GM13977 (cell line): ENCODE measurements at places on chromosomes 6 and 20.

- no peak for DNase-seq
Measured at GRCh38 chr20:63366390-63367365, 5.5 kb upstream of the CHRNA4 start.

DNA sequence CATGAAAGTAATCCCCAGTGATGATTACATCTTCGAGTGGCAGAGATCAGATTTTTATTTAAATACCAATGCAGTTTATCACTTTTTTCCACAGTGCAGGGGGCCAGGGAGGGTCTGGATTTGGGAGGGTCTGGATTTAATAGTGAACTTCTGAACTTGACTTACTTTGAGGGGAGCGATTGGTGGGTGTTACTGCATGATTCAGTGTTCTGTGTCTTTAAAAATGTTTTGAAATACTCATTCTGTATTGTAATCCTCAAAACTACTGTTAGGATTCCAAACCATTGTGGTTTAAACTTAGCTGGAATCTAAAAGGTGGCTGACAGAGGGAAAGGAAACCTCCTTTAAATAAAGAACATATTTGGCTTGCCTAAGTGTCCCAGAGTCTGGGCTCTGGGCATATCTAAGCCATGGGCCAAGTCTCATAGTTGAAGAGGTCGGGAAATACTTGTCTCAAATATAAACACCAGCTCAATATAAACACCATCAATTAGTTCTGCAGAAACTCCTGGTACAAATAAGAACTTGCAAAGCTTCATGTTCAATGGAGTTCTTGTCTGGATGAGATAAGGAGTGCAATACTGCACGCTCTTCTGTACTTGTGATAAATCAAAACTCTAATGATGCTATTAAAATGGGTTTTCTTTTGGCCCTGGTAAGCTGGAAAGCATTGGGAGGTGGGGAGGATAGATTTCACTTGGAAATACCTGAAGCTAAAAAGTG, 14.4 kb downstream of the JARID2 start:
- DNase-seq = no peak

DNA sequence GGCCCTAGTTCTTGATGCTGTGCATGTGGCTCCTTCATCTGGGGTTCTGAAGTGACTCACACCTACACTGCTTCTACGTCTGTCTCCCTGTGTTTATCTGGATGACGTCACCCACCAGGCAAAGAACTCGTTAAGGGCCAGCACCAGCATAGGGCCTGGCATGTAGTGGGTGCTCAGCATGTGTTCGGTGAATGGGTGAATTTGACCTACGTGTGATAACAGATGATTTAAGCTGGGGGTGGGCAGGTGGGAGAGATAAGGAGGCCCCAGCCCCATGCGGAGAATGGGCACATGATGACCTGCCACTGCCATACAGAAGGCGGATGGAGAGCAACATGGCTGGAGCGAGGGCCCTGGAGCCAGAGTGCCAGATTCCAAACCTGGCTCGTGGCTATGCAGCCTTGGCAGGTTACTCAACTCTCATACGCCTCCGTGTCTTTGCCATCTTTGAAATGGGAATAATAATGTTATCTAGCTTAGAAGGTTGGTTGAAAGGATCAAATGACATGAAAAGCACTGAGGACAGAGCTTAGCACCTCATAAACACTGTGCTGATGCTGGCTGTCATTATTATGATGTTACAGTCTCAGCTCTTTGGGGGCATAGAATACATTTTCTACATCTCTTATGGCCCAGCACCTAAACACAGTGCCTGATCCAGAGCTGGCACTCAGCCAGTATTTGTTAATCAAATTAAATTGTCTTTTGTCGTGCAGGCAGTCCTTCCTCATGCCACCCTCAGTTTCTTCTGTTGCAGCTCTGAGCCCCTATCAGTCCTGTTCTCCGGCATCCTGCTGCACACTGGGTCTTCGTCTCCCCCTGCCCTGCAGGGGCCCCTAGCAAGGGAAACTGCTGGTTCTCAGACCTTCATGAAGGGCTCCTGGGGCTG, 39.6 kb downstream of the VEGFA start:
- no peak for DNase-seq

GRCh38 chr6:143647732-143648131, 30.0 kb upstream of the PHACTR2 start:
- no peak for DNase-seq

GRCh38 chr6:144232176-144232831, 52.8 kb upstream of the UTRN start:
- no peak for DNase-seq

- DNase-seq = no peak
Measured at GRCh38 chr20:61531553-61532345, 279.7 kb downstream of the CDH4 start.

DNA sequence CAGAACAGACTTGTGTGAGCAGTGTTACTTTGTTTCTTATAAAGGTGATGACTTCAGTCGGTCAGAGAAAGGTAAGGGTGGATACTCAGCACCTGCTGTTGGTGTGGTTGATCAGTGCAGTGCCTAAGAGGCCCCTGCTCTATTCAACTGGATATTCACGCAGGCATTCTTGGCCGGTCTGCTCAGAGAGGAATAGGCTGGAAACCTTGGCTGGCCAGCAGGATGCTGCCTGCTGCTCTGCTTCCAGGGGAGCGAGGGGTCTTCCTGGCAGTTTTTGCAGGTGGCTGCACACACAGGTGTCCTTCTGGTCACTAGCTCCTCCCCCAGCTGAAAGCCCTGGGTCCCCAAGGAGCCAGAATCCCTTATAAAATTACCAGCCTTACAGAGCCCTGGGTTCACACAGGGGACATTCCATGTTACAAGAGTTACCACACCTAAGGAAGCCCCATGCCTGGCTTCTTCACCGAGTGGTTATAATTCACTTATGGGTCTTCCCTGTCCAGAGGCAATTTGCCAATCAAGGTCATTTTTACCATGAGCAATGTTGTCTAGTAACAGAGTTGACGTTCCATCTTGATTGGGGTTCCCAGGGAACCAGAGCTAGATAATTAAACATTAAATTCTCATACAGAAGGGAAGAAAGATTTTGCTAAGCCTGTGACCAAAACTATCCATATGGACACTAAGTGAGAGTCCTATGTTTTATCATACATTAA, 16.4 kb downstream of the SYNJ2 start:
- DNase-seq = no peak

GRCh38 chr6:36633915-36634314, 39.8 kb downstream of the SRSF3 start:
- DNase-seq = no peak

GRCh38 chr6:157164972-157165371, 158.3 kb downstream of the TMEM242 start:
- DNase-seq = no peak

GRCh38 chr6:74346936-74347535, 651.0 kb downstream of the CD109 start:
- no peak for DNase-seq

GRCh38 chr6:26309731-26310142, 55.3 kb upstream of the BTN3A2 start:
- DNase-seq = no peak

DNA sequence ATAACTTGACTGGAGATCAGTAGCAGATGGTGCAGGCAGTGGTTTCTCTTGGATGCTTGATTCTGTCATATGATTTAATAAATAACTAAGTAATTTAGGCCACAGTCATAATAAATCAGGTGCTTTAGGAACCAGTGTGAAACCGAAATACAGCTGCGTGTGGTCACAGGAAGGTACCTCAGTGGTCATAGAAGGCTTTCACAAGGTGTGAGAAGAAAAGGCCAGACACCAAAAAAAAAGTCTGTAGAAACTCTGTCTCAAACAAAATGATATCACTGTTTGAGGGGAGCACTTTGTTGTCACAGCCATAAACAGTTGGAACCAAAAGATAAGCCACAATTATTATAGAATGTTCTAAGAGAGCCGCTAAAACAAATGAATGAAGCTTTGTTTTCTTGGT, 56.5 kb downstream of the ARMC2 start:
- peak; percentile 36 for DNase-seq

DNA sequence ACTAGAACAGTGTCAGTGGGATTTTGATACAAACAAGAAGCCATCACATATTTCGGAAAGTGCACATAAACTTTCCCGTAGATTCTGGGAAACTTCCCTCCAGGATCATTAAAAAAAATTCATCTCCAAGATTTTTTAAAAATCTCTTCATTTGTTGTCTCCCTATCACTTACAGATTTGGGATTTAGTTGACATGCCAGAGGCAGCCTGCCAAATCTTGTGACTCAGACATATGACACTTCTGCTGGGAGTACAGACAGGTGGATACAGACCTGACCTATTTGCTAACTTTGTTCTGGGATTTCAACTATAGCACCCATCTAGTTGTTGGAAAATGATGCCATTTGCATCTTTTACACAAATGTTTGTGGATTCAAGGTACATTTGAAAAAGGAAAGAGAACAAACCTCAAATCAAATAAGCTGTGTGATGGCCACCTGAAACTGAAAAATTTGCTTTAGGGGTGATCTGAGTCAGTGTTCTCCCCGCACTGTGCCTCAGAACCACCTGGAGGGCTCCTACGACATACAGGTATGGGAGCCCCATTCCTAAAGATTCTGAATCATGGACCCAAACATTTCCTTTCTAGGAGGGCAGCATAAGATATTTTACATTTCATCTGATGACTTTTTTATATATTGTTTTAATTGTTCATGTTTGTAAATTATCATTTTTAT, 21.9 kb upstream of the CD2AP start:
- DNase-seq = no peak
